ENCODE measurements at places on chromosomes 6 and 20. TPM values are rescaled to one million over a fixed set of nuclear protein-coding genes. Genes with fewer than 3 reads are reported as not detected.

GRCh38 chr20:1955217-1955616 lies 38.6 kb downstream of the PDYN start:
- DNase-seq: no peak

DNA sequence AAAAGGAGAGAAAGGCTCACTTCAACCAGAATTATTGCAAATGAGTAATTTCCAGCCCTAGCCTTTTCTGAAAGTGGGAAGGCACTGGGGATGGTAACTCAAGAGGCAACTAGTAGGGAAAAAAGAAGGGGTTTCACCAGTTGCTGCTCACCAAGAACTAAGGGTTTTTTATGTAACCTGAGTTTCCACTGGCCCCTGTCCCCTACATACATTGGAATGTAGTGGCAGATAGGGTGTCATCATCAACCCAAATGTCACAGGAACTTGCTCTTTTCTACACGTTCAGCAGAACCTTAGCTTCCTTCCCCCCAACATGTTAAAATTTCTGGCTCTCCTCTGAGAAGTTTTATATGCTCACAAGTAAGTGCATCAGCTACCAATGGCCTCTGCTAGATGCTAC lies 38.2 kb upstream of the PKHD1 start:
- DNase-seq: no peak

DNA sequence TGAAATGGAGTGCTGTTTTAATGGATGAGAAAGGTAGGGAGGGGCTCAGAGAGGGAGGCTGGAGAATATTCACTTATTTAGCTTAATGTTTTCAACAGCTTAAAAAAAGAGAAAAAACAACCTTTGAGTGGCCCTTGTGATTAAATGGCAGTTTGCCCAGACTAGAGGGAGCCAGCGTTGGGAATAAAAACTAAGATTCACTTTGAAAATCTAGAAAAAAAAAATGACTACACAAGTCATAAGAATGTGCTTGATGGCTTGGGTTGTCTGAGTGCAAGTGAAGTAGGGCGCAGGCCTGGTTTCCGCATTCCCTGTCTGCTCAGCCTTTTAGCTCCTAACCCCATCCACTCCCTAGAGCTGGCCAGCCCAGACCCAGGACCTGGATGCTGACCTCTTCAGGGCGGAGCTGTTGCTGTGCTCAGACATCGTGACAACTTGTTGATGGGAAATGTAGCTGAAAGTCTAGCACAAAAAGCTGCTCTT lies 28.9 kb downstream of the UTRN start:
- DNase-seq: peak; percentile 97

- no peak for DNase-seq
Observed at GRCh38 chr6:40348591-40348990, 238.6 kb downstream of the LRFN2 start.

Gene AGER
- total RNA-seq: 1.7 TPM

Gene IYD
- total RNA-seq: not detected
